ENCODE measurements at places on chromosomes 12 and 14. TPM values are rescaled to one million over a fixed set of nuclear protein-coding genes. Genes with fewer than 3 reads are reported as not detected.

PLA2G1B gene
- not detected for total RNA-seq

LRTM2 gene
- total RNA-seq: not detected

USP44 gene
- 0.42 TPM for total RNA-seq

DNA sequence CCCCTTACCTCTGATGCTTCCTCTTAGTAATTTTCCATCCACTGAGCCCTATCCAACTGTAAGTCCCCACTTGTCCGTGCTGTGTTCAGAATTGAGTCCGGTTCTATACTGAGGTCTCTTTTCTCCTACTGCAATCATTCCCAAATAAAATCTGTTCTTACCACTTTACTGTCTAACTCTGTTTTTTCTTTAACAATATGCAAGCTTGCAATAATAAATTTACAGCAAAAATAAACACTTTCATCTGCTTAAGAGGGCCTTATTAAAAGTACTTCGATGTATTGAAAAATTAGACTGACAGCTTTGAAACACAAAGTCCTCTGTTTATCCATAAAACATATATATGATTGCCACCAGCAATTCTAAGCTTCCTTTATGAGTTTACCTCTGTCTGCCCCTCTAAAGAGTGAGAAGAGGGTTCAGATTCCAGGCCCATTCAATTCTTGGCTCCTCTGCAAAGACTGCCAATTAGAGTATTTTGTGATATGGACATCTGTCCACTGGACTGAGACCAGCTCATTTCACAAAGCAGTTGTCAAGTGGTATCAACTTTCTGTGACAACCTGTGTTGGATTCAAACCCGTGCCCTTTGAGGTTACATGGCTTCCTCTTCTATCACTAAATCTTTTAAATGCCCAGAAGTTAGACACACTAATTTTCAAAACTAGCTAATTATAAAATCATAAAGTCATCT lies 39.9 kb upstream of the G2E3 start:
- no peak for DNase-seq

- DNase-seq: no peak
These were observed 3.0 kb upstream of the TESC start for GRCh38 chr12:117101953-117102799.

DNA sequence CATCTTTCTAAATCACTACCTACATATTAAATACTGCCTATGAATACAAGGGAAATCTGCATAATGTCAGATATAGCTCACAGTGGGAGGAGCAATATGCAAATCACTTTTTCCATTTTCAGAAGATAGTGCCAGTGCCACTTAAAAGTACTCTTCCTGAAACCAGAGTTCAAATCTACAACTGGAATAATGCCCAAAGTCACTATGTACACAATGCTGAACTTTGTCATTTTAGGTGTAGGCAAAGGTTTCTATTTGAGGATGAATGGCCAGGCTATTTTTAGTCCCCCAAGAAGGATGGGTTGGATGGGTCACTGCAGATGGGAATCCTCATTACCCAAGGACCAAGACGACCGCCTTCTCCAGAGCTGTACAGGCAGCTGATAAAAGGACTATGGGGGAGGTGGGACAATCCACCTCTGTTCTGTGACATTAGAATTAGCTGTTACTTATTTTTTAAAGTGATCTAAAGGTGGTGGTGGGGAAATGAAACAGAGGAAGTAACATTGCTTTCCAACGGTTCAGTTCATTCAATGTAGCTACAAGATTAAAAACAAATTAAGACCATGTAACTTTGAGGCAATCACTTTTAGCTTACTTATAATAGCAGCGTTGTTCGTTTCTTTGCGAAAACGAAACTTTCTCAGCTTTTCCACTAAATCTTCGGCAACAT lies 5.6 kb downstream of the GMFB start:
- DNase-seq: no peak

LALBA gene
- not detected for total RNA-seq

PPM1H gene
- total RNA-seq: 1.1 TPM

FGF23 gene
- not detected for total RNA-seq

ANKRD9 gene
- 64.6 TPM for total RNA-seq

- no peak for DNase-seq
These were observed 28.9 kb upstream of the NUDT4 start for GRCh38 chr12:93348575-93349435.

RHOJ gene
- total RNA-seq: 0.65 TPM

DNA sequence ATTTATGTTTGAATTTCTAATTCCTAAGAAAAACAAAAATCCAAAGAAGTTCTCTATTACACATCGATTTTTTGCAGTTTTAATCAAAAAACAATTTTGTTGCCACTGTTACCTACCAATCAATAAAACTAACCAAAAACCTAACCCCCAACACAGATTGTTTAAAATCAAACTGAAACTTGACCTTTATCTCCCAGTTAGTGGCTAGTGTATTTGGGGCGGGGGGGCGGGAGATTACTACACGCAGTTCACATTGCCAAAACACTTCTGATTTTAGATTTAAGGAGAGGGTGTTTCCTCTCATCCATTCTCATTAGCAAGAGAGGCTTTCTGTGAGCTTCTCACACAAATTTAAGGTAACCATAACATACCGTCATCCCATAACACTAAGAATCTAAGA lies 6.4 kb downstream of the CDC42BPB start:
- no peak for DNase-seq

DNA sequence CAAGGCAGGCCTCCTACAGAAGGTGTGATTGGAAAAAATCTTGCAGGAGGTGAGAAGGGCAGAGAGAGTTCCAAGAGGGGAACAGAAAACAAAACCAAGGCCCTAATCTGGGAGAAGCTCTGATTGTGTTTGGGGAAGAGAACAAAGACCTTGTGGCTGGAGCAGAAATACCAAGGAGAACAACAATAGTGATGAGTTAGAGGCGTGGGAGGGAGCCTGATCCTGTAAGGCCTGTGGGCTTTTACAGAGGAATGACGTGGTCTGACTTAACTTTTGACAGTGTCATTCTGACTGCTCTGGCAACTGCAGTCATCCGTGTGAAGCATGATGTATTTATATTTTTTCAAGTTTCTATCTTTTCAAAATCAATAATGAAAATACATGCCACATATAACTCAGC lies 200.6 kb downstream of the ANO4 start:
- no peak for DNase-seq

GRCh38 chr14:81519200-81520011 lies 14.2 kb downstream of the SEL1L start:
- DNase-seq: no peak

FIGNL2 gene
- 0.29 TPM for total RNA-seq

DNA sequence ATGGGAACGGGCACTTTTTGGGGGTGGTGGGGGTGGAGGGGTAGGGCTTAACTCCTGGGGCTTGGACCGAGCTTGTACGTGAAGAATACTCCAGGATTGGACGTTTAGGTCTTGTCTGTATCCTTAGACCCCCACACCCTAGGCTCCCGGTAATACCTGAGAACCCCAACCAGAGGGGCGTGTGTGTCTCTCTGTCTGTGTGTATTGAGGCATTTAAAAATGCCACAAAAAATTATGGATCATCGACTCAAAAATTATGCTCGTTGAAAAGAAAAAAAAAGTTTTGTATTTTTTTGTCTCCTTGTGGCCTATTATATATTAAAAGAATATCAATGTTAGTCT lies 459 bp downstream of the PPFIBP1 start:
- no peak for DNase-seq

B3GNT4 gene
- 8.3 TPM for total RNA-seq

FMNL3 gene
- 8.7 TPM for total RNA-seq

ASIC1 gene
- 0.25 TPM for total RNA-seq

KLHL33 gene
- total RNA-seq: 0.12 TPM

ADGRD1 gene
- total RNA-seq: 11.6 TPM

KRT71 gene
- total RNA-seq: 61.7 TPM

GPRC5D gene
- 27.9 TPM for total RNA-seq

AQP5 gene
- 48.4 TPM for total RNA-seq

GALC gene
- total RNA-seq: 25.9 TPM

DNA sequence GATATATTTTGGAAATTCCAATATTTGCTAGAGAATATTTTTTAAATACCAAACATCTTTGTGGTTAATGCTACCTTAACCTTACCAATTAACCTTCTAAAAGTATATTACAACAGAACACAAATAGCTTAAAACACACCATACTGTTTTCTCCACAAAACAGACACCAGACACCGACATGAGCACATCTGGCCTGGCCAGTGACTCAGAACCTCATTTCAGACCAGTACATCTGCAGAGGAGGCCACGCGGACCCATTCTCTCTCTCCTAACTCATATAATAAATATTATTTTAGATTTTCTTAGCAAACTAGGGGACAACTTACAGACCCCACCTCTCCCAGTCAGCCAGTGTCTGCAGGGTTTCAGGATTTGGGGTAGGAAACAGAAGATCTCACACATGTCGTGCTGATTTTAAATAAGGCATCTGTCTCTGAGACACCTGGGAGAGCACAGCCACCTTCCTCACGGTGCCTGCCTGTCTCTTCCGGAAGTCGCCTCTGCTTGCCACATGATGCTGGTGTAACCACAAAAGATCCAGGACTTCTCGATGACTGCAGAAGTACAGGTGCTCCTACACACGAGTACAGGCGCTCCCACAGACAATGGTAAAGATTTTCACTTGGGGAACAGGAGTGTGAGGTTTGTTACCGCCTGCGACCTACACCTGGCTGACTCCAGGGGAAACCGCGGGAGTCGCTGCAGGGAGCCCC lies 9.7 kb upstream of the ANKLE2 start:
- no peak for DNase-seq

GRCh38 chr12:118334241-118334640 lies 38.5 kb downstream of the TAOK3 start:
- DNase-seq: no peak

GRCh38 chr14:96165493-96166436 lies 38.9 kb upstream of the BDKRB2 start:
- no peak for DNase-seq

GRCh38 chr12:67884596-67884995 lies 104.7 kb upstream of the IFNG-AS1 start:
- DNase-seq: no peak

- DNase-seq: no peak
These were observed 38.9 kb downstream of the GPR65 start for GRCh38 chr14:88043529-88044443.

- DNase-seq: no peak
These were observed 1035.9 kb downstream of the TRHDE start for GRCh38 chr12:73308079-73308478.

- DNase-seq: no peak
These were observed 381.4 kb downstream of the ETNK1 start for GRCh38 chr12:23006413-23006812.

KRT79 gene
- 26.9 TPM for total RNA-seq

GRCh38 chr12:75819512-75819911 lies 212.1 kb downstream of the PHLDA1 start:
- no peak for DNase-seq

GALNT16 gene
- 0.88 TPM for total RNA-seq

GLIPR1L1 gene
- not detected for total RNA-seq

SCN8A gene
- 0.49 TPM for total RNA-seq

GRCh38 chr12:62712681-62713573 lies 222.0 kb downstream of the PPM1H start:
- no peak for DNase-seq

GRCh38 chr12:76460807-76461206 lies 98.8 kb downstream of the OSBPL8 start:
- no peak for DNase-seq

DNA sequence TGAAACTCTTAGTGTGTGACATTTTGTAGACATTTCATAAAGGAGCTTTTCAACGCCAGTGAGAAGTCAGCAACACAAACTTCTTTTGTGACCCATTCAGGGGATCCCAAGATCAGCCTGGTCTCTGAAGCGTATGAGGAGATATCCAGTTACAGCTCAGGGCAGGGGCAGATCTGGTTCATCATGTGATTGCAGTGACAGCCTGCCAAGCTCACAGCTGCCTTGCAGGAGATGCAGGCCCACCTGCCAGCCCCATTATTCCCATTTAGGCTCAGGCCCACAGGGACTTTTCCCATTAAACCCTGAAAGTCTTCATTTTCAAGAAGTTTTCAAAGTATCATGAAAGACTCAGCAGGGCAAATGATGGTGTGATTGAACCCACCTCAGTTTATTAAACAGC lies 38.3 kb downstream of the SRGAP1 start:
- DNase-seq: no peak

DPY19L2 gene
- total RNA-seq: 0.95 TPM

GRCh38 chr14:21220874-21221477 lies 48.3 kb downstream of the HNRNPC start:
- no peak for DNase-seq

CCDC197 gene
- total RNA-seq: not detected

DNA sequence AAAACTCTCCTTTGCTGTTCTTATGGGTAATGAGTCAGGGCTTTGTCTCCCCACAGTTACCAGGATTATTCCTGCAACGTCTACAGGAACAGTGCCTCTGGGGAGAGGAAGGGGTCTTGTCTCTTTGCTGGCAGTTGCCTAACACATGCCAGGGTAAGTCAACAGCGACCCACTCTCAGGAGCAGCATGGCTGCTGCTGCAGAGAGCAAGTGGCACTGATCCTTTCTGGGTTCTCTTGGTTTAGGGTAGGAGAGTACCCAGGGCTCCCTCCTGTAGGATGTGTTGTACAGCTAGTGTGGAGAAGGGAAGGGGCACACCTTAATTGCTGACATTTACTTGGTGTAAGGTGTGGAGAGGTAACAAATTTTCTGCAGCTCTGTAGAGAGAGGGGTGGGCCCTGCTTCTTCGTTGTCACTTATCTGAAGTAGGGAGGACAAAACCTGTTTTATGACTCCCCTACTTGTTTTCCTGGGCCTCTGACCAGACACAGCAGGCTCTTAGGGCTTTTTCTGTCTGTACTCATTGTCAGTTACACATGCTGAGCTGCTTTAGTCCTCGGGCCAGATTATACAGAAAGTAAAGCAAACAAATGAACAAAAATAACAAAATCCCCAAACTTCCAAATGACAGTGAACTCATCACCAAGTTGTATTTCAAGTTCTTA lies 168.2 kb downstream of the ACSS3 start:
- DNase-seq: no peak

GRCh38 chr14:93035917-93036651 lies 79.6 kb downstream of the ITPK1 start:
- no peak for DNase-seq

DNA sequence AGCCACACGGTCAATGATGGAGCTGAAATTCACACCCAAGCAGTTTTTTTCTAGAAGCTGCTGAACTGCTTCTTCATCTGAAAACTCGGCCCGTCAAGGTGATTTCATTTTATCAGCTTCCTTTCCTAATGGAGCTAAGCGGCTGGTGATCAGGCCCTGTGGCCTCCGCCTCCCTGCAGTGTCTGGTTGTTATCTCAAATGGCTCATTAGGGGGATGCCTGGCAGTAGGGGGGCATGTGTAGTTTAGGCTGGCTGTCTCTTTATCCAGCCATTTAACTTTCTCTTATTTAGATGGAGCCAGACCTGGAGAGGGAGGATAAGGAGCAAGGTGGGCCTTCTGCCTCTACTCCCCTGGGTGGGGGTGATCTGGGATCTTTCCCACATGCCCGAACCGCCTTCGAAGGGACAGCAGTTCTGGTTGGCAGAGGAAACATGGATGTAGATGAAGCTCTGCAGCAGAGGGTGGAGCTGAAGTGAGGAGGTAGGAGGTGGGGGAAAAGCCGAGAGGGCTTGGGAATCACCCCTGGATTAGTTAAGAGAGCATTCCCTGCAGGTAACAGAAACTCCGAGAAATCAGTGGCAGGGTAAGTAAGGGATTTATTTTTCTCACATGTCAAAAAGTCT lies 64.4 kb downstream of the TGFB3 start:
- DNase-seq: no peak

GRCh38 chr12:67647181-67647798 lies 1.3 kb upstream of the DYRK2 start:
- no peak for DNase-seq

KRT78 gene
- 193 TPM for total RNA-seq

- no peak for DNase-seq
These were observed 65.3 kb downstream of the IFT43 start for GRCh38 chr14:76050797-76051392.
